ENCODE measurements at places on chromosomes 4 and X.

GRCh38 chr4:2365913-2366210, 52.6 kb downstream of the ZFYVE28 start:
- no peak for DNase-seq

- no peak for DNase-seq
Observed at GRCh38 chrX:129717892-129718291, 20.9 kb upstream of the XPNPEP2 start.

GRCh38 chrX:154968353-154968752, 54.2 kb downstream of the F8 start:
- no peak for DNase-seq

DNA sequence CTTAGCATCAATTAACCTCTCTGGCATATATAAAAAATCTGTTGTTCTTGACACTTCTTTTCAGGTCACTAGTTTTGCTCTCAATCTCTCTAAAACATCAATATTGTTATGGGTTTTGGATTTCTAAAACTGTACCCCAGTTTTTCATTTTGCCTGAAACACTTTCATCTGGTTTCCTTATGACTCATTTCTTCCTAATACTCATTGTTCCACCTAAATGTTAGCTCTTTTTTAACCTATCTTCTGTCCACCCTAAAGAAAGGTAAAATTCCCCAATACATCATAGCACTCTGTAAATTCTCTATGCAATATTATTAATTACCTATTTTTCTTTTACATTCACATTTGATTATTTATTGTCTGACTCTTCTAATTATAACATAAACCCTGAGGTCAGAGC, 575.5 kb upstream of the NDST4 start:
- no peak for DNase-seq

- DNase-seq = no peak
Observed at GRCh38 chrX:153775293-153776119, 5.3 kb upstream of the SRPK3 start.

GRCh38 chr4:167606551-167606950, 372.3 kb upstream of the SPOCK3 start:
- no peak for DNase-seq

GRCh38 chrX:9153300-9153699, 119.4 kb upstream of the FAM9B start:
- no peak for DNase-seq

All from GM12865 (cell line).